ENCODE measurements at places on chromosomes 1 and 21. TPM values are rescaled to one million over a fixed set of nuclear protein-coding genes. Genes with fewer than 3 reads are reported as not detected.

The UQCRHL gene
- total RNA-seq = 1.3 TPM

The PM20D1 gene
- not detected for total RNA-seq

The AADACL4 gene
- not detected for total RNA-seq

The RHD gene
- total RNA-seq = not detected

The AK4 gene
- 63.2 TPM for total RNA-seq

The OLFML3 gene
- total RNA-seq = 64.8 TPM

The DCST1 gene
- total RNA-seq = not detected

Measured in cardiac ventricle fibroblast (primary cell).